ENCODE measurements at places on chromosomes 4 and X.
A peak's percentile ranks its signal among the peaks of the same experiment; 100 is the strongest.

GRCh38 chrX:2594491-2594890 lies 93.7 kb upstream of the DHRSX start:
- DNase-seq = no peak

DNA sequence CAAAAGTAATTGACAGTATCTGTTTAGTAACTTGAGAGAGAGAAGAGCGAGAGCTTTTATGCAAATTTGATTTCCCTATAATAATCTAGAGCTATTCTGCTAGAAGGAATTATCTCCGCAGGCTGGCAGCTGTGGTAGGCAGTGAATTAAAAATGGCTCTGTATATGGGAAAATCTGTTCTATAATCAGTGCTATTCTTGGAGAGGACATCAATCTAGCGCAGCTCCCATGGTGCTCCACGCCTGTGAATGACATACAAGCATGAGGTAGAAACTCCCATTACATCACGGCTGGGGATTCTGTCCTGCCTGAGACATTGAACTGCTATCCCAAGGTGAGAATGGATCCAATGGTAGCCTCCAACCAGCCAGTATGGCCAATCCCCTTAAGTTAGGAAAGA lies 179.0 kb downstream of the DHX15 start:
- no peak for DNase-seq

- no peak for DNase-seq
Measured at GRCh38 chrX:102712216-102712966, at the start of gene GPRASP2. Gene GPRASP2, plus strand, starts transcription at chrX:102712448. Its CDS starts 2,422 bp downstream, at chrX:102714870.

DNA sequence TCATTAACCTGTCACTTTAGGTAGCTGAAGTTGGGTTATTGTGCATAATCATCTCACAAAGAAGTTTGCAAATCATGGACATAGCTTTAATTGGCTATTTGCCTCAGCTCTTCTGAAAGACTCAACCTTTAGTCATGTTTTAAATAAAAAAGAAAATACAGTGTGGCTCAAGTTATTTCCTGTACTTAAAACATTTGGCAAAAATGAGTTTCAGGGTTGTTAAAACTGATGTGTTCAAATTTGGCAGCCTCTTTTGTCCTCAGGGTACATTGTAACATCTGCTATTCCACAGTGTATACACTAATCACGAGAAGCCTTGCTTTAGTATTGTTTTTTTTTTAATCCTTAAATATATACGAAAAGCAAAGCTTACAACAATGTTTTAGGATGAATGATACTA lies 31.5 kb upstream of the HPGD start:
- DNase-seq = no peak

DNA sequence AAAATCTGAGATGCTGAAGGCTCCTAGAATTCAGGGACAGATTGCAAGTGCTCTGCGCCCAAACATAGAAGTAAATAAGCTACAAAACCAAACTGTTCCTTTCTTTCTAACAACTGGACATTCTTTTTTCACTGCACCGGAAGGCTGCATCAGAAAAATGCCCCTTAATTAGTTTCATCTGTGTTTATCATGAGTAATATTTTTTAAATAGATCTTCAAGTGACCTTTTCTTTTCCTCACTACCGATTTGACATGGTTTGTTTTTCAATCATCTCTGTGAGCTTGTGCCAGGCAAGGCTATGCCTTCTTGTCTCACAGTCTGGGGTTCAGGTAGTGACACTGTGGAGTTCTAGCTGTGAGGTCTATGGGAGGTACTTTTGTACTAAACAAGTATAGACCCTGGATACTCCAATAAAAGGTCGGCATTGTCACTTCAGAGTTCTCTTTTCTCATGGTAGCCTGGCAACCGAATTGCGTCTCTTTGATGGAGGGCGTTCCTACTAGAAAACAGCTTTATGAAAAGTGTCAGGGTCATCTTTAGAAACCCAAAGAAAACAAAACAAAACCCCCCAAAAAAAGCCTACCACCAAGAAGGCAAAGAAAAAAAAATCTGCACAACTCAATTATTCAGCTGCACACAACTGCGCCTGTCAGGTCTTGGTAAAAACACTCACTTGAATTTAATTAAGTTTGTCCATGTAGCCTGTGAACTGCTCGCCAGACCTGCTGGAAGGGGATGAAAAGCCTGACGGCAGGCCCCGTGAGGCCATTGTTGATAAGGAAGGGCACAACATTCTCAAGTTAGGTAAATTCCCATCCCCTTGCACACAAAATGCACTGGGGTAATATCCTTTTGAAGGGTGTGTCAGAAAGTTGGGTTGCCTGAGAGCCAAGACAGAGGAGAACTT lies 22.8 kb upstream of the ADAMTS3 start:
- DNase-seq = no peak

- DNase-seq = no peak
Measured at GRCh38 chr4:18192901-18193300, 171.3 kb upstream of the LCORL start.

DNA sequence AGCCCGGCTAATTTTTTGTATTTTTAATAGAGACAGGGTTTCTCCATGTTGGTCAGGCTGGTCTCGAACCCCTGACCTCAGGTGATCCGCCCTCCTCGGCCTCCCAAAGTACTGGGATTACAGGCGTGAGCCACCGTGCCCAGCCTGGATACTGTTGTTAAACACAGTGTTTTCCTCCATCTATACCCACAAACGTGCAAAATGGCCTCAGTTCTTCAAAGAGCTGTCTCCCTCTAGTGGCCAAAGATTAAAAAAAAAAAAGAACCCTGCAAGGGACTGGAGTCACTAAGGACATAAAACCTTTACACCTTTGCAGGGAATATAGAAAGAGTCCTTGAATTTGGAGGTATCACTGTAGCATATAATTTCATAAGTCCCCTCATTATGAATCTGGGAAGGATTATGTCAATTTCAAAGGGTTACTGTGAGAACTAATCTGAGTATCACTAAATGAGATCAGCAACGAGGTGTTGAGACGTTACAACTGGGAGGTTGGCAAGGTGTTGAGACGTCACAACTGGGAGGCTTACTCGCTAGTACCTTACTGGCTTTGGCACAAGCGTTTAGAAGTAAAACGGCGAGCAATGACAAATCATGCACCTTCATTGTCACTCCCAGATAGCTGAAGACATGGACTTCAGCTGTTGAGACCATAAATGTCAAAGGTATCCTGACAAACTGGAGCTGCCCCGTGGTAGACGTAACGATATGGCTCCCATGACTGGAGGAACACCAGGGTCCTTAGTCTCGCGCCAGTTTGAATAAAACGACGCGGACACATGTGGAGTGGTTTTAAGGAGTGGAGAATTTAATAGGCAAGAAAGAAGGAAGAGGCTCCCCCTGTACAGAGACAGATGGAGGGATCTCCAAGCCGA lies 33.4 kb upstream of the ENPP6 start:
- peak; percentile 5 for DNase-seq

GRCh38 chr4:1231637-1232360 lies 17.1 kb downstream of the CTBP1 start:
- DNase-seq = no peak

- DNase-seq = peak; percentile 14
Measured at GRCh38 chr4:76430519-76431388, 4.3 kb upstream of the SHROOM3 start.

DNA sequence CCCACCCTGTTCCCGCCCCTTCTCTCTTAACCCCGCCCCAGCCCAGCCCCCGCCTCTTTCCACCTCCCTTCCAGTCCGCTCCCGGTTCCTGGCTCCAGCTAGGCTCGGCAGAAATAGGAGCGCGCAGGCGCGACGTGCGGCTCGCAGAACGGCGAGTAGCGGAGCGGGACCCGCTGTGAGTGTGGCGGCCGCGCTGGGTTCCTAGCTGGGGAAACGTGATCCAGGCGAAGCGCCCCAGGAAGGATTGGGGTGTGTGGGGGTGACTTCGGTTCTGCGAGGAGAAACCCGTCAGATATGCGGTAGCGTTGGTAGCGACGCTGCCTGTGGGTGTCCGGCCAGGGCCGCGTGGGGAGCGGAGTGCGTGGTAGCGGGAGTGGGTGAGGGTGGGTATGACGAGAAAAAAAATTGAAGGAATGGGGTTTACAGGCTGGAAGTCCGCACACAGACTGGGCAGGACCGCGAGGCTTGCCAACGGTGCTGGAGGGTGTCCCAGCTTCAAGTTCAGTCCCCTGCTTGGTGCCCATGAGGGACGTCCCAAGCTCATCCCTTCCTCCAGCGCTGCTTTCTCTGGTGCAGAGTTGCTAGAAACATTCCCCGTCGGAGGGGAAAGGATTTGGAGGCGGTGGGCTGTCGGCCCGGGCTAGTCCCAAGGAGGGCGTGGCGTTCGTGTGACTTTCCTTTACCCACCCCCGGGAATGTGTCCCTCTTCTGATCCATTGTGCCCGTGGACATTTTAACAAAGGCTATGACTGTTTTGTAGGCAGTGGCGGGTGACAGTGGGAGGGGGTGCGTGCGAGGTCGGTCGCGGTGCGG lies at the start of gene PRRG1:
TSS of gene PRRG1 (plus strand) at position 144 of the 813 bp plus-strand sequence. CDS start 56,886 bp downstream, outside the sequence.
- DNase-seq = peak; percentile 47

DNA sequence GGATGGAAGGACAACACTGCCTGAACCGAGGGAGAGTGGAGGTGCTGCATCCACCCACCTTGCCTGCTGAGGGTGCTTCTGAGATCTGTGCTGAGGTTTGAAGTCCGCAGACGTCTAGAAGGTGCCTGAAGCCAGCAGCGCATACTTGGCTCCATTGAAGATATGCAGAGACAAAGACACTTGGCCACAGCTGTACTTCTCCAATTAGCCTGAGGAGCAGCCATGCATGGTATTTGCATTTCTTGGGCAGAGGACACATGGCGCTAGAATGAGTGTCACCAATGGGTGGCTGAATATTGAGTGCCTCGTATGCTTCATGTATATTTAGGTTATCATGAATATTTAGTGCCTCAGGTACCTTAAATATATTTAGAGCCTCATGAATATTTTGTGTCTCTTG lies 128.7 kb upstream of the ATP6AP2 start:
- no peak for DNase-seq

DNA sequence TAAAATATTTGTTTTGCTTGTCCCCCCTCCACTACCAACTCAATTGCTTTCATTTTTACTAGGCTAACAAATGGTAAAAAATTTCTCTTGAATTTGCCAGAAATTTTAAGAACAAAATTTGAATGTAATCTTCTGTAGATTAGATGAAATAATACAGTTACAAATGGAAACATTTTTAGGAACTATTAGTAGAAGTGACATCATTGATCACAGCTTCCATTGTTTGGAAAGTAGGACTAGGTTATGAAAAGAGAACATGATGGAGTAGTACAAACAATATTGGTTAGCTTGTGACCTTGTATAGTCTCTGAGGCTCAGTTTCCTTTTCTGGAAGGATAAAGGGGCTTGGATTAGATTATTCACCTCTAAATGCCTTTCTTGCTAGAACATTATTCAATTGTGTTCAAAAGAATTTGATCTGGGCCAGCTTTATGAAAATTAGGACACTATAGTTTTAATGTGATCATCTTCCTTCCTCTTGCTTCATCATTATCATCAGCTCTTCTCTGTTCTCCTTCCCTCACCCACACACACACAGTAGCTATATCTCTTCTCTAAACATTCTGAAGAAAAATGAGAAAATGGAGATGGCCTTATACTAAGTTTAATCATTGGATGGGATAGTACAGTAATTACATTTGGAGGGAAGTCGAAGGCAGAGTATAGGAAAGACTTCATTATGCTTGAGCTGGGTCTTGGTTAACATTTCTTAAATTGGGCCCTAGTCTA lies 9.9 kb downstream of the MTMR1 start:
- DNase-seq = no peak

GRCh38 chrX:11757719-11758399 lies at the start of gene MSL3:
Gene MSL3, plus strand, starts transcription at chrX:11758237. Its CDS starts 27 bp downstream, at chrX:11758264.
- DNase-seq = no peak

DNA sequence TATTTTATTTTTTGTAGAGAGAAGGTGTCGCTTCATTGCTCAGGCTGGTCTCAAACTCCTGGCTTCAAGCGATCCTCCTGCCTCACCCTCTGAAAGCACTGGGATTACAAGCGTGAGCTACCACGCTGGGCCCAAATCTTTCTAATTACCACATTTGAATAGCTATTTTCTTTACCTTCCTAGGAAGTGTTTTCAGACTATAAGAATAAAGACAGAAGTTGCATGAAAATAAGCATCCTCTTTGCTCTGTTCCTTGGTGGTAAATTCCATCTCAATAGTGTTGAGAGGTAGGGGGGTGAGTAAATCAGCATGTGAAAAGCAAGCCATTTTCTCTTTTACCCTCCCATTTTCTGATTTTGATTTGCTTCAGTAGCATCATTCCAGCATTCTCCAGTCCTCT lies 122.4 kb downstream of the LARP7 start:
- DNase-seq = no peak

DNA sequence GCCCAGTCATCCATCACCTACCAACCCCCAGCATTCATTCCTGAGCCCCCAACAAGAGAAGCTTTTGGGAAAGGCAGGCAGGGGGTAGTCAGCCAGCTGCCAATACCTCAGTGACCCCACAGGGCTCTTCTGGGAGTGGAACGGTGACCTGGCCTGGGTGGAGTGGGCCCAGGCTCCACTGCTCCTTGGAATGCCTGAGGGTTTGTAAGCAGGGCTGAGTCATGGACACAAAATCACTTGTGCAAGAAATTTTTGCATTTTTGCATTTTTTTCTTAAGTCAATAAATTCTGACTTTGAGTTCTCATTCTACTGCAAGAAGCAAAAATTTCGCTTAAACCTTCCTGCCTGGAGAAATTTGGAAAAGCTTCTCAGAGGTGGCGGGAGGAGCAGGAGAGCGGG lies 18.5 kb downstream of the SORCS2 start:
- no peak for DNase-seq

DNA sequence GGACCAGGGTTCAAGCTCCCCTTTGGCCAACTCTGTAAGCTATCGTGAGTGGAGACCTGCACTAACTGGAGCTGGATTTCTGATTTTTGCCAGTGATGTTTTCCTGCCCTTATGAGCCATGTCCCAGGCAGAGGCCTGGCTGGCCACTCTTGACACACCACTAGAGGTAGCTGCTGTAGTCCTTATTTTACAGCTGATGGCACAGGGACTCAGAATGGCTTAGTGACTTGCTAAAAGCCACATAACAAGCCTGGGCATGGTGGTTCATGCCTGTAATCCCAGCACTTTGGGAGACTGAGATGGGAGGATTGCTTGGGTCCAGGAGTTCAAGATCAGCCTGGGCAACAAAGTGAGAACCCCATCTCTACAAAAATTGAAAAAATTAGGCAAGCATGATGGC lies 33.4 kb downstream of the CYTL1 start:
- DNase-seq = no peak

- no peak for DNase-seq
Measured at GRCh38 chr4:6405397-6405706, 67.1 kb downstream of the PPP2R2C start.

GRCh38 chrX:24380262-24381187 lies 20.1 kb downstream of the SUPT20HL1 start:
- peak; percentile 1 for DNase-seq

DNA sequence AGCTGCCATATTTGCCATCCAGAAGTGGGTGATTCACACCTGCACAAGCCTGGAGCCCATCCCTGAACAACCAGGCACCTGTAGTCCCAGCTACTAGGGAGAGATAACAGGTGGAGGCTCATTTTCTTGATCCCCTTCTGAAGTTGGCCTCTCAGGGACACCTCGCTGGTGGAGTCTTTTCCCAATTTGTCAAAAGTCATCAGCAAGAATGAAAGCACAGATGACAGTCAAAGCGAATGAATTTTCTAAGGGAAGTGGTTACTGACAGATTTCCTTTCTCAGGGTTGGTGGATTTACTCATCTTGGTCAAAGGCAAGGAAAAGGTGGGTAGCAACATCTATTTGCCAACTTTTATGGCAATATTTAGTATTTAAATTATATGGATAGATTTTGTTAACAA lies 36.5 kb downstream of the FGFBP1 start:
- no peak for DNase-seq

- DNase-seq = no peak
Measured at GRCh38 chr4:167210166-167210565, 24.1 kb downstream of the SPOCK3 start.

- no peak for DNase-seq
Measured at GRCh38 chrX:68049466-68049865, 383.8 kb downstream of the OPHN1 start.

- no peak for DNase-seq
Measured at GRCh38 chr4:128916832-128917231, 107.3 kb downstream of the JADE1 start.
